ENCODE measurements at places on chromosomes 6 and 20.

GRCh38 chr20:63970714-63971431 is 1.1 kb upstream of the ZNF512B start:
- no peak for DNase-seq

DNA sequence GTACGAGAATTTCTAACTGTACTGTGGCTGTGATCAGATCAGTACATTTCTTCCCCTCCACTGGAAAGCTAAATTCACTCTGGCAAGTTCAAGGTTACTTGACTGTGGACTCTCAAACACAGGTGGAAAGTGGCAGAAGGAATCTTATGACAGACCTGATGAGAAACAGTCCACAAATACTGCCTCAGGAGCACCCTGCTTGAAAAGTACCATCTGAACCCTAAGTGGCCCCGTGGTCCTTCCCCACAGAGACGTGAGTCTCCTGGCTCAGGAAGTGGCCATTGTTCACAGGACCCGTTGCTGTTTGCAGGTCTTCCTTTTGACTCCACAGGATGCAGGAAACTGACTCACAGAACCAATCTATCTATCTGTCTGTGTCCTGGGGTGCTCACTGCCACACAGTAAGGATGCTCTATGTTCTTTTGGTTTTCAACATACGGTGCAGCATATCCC is 47.5 kb upstream of the NHSL1 start:
- no peak for DNase-seq

DNA sequence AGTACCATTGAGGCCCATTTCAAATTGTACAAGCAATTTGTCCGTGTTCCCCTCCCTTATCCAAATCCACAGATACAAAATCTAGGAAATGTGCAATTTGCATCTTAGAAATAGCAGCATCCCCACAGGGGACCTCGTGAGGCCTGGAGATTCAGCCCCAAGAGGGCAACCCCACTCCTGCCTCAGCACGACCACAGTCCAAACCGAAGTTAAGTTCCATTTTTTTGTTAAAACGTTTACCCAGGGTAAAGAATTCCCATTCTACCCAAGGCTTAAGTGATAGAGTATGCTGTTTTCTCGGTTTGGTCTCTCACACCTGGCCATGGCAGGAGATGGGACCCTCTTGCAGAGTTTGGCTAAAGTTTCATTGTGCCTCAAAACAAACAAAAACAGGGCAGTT is 41.2 kb downstream of the PLCG1 start:
- DNase-seq, result no peak

DNA sequence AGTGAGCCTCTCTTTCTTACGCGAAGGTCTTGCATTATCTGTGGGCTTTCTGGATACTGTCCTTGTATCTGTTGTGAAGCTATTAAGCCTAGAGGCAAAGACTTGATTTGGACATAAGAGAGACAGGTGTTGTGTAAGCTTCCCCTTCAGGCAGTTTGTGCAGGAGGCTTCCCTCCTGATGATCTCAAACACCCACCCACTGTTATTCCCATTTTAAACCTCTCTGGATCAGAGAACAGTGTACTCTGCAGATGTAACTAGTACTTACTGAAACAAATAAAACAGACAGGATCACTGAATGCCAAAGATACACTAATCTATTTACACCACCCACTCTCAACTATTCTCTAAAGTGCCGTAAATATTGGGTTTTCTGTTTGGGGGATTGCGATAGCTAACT is 113.8 kb upstream of the RAB32 start:
- no peak for DNase-seq

GRCh38 chr20:44901974-44902373 is 7.9 kb upstream of the PABPC1L start:
- DNase-seq, result no peak

- peak; percentile 93 for DNase-seq
Measured at GRCh38 chr20:32207626-32208498, at the start of the genes PLAGL2 and POFUT1. TSS of gene PLAGL2 (minus strand) at chr20:32207743. CDS start at chr20:32202178, 5,565 bp downstream. TSS of gene POFUT1 (plus strand) at chr20:32207880. CDS start at chr20:32207942, 62 bp downstream.

- peak; percentile 33 for DNase-seq
Measured at GRCh38 chr6:43052842-43053544, 658 bp downstream of the CUL7 start.

DNA sequence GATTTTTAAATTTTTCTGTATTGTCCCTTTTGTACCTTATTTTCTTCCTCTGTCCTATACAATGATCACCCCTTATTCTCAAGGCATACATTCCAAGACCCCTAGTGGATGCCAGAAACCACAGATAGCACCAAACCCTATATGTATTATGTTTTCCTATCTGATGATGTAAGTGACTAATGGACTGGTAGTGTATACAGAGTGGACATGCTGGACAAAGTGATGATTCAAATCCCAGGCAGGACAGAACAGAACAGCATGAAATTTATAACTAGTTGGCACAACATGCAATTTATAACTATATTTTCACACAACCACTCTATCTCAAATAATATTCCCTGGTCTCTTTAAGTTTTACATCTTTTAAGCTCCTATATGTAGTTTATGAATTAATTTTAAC is 205.6 kb upstream of the FLRT3 start:
- no peak for DNase-seq

DNA sequence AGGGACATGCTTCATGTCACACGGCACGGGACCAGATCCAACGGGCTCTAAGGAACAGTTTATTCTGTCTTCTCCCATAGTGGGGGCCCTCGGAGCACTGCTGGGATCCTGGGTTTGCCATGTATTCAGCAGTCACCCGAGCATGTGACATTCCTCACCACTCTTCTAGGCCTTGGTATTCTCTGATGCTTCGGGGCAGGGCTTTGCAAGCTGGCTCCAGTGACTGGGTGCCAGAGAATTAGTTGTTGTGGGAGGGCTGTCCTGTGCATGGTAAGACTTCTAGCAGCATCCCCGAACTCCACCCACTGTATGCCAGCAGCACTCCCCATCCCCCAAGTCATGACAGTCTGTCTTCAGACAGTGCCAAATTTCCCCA is 5.4 kb downstream of the CCN5 start:
- no peak for DNase-seq

DNA sequence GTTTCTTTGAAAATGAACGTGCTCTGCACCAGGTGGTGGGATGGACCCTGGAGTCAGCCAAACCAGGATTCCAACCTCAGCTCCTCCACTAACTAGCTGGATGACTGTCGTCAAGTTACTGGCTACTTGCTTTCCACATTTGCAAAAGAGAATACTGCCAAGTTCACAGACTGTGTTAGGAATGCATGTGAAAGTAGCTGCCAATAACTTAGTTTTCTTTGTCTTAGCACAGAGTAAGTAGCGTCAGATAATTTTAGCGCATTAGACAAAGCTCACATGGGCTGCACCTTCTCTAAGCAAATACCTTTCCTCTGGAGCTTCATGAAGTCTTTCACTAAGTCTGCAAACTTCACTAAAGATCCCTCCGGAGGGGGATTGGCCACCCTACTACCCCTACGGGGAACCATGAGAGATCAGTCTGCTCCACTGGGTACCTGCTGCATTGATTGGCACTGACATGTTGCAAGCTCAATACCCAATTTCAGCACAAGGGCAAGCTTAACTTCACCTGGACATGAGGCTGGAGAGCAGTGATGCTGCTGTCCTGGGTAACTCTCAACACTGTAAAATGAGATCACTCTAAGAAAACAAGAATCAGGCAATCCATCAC is 113.9 kb downstream of the MBOAT1 start:
- DNase-seq, result no peak

DNA sequence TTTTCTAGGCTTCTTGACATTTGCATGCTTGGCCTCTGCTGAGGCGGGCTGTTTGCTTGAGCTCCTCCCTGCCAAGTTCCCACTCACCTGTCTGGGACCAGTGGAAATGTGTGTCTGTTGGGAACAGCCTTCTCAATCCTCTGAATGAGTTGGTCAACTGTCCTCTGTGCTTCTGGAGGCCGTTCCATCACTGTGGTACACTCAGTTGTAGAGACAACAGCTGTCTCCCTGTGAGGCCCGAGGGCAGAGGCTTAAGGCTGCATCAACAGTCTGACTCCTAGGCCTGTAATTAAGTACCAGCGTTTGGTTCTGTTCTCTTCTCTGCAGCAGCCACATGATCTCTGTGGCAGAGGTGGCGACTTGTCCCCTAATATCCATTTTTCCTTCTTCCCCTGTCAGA is 110.9 kb downstream of the CDC5L start:
- DNase-seq, result no peak

GRCh38 chr6:73064266-73064665 is 161.0 kb downstream of the KHDC1L start:
- DNase-seq, result no peak

DNA sequence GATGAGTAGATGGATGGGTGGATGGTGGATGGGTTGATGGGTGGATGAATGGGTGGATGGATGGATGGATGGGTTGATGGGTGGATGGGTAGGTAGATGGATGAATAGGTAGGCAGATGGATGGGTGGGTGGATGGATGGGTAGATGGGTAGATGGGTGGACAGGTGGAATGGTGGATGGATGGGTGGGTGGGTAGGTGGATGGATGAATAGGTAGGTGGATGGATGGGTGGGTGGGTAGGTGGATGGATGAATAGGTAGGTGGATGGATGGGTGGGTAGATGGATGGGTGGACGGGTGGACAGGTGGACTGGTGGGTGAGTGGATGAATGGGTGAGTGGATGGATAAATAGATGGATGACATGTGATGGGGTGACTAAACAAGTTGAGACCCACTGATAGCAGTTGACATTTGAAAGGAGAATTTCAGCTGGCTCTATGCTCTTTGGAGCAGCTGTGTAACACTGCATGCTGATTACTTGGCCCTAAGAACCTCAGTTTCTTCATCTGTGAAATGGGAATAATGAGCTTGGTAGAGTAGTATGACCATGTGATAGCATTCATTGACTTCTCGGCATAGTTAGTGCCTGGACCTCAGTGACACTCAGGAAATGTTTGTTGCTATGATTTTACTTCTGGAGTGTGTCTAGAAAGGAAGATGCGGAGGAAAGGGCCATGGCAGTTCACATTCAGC is 184.3 kb downstream of the NFATC2 start:
- DNase-seq, result no peak

DNA sequence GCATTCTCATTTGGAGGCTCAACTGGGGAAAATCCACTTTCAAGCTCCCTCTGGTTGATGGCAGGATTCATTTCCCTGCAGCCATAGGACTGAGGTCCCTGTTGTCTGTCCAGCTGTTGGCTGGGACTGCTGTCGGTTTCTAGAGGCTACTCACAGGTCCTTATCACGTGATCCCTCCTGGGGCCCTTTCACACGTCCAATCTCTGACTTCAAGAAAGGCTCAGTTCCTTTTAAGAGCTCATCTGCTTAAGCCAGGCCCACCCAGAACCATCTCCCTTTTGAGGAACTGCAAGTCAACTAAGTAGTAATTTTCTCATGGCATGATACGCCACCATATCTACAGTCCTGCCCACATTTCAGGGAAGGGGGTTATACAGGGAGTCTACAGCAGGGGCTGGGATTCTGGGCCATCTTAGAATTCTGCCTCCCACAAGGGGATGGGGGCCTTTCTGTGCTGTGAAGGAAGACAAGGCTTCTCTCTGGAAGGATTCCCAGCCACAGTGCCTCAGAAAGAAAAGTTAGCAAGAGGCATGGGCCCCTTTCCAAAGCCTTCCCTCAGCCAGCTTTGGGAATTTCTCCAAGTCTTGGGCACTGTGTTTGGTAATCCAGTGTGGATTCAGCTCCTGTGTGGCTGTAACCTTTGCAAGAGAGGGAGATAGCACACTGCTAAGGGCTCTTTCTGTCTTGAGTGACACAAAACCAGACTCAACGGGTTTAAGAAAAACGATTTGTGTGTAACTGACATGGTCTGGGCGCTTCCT is 66.4 kb downstream of the CTCFL start:
- DNase-seq, result no peak

DNA sequence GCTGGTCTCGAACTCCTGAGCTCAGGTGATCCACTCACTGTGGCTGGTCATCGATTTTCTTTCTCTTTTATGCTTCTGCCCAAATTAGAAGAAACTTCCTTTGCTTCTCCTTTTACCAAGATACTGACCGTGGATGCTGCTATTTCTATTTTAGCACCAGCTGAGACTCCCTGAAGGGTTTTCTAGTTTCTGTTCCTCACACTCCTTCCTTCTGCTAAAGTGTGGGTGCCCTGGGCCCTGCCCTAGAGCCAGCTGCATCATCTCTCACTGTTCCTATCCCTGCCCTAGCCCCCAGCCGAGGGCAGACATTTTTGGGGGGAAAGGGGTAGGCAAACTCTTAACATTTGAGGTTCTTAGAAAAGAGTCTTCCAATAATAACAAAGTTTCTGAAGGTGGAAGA is 6.3 kb downstream of the SMOC2 start:
- no peak for DNase-seq

GRCh38 chr20:24357177-24357576 is 112.3 kb upstream of the SYNDIG1 start:
- no peak for DNase-seq

DNA sequence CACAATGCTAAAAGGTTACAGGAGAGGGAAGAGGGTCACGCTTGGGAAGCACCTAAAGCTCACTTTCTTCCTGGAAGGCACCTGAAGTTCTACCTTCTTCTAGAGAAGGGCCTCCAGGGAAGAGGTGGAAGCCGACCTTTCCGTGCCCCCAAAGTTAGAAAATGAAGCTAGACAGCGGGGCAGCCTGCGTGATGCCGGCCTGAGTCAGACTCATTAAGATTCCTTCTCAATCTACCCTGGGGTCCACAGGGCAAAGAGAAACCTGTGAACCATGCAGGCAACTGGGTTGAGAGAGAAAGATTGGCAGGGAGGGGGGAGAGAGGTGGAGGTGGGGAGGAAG is 54.8 kb upstream of the CCDC167 start:
- no peak for DNase-seq

- no peak for DNase-seq
Measured at GRCh38 chr6:102619585-102619984, 1226.1 kb downstream of the GRIK2 start.

GRCh38 chr20:49256261-49256660 is 21.6 kb downstream of the ZNFX1 start:
- DNase-seq, result no peak

- no peak for DNase-seq
Measured at GRCh38 chr6:130537447-130537846, 171.6 kb downstream of the TMEM200A start.

GRCh38 chr6:104943781-104944180 is 13.1 kb upstream of the LIN28B start:
- no peak for DNase-seq

DNA sequence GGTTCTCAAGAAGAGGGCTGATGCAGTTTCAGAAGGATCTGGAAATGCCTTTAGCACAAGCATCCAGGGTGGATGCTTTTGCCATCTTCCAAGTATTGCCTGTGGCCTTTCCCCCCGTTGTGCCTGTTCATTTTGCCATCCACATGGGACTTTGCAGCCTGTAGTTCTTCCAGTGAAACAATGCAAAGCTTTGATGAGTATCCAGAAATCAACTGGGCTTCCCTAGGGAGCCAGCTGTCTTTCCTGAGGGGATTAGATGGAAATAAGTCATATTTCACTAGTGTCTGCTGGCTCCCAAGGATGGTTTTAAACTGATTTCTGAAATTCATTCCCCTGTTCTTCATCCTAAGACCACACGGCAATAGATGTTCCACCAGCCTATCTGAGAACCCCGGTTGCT is 63.3 kb downstream of the CAP2 start:
- DNase-seq, result no peak

- no peak for DNase-seq
Measured at GRCh38 chr6:27260369-27260768, 12.9 kb downstream of the PRSS16 start.

- no peak for DNase-seq
Measured at GRCh38 chr6:138421089-138421488, 17.1 kb downstream of the HEBP2 start.

Data from stimulated activated CD4-positive, alpha-beta T cell treated with anti-CD3 and anti-CD28 coated beads, Interleukin-4, amount 100 ng/mL, for 1 hour (primary cell).